ENCODE measurements at places on chromosomes 7 and 10. TPM values are rescaled to one million over a fixed set of nuclear protein-coding genes. Genes with fewer than 3 reads are reported as not detected.

Gene MDFIC
- 18.3 TPM for total RNA-seq

Gene MXI1
- total RNA-seq = 69.1 TPM

Gene SLC39A12
- total RNA-seq = not detected

Gene ABCC2
- total RNA-seq = 0.05 TPM

Gene SEMA3D
- 1.6 TPM for total RNA-seq

Gene SLC16A9
- 0.89 TPM for total RNA-seq

Gene MTPN
- total RNA-seq = 72.9 TPM

Gene SLC26A5
- total RNA-seq = not detected

Gene INMT
- 48.1 TPM for total RNA-seq

Gene MTG1
- 17.8 TPM for total RNA-seq

Gene DPYSL4
- total RNA-seq = 24.9 TPM

Gene TMEM236
- total RNA-seq = 0.51 TPM

Gene WDFY4
- 2.5 TPM for total RNA-seq

Gene KIAA1549
- 1.8 TPM for total RNA-seq

Gene SPDYE5
- total RNA-seq = not detected

All from Right ventricle myocardium inferior (tissue), 1 donor.